Occipital lobe (tissue), 3 donors: ENCODE measurements at places on chromosomes 4 and X.

DNA sequence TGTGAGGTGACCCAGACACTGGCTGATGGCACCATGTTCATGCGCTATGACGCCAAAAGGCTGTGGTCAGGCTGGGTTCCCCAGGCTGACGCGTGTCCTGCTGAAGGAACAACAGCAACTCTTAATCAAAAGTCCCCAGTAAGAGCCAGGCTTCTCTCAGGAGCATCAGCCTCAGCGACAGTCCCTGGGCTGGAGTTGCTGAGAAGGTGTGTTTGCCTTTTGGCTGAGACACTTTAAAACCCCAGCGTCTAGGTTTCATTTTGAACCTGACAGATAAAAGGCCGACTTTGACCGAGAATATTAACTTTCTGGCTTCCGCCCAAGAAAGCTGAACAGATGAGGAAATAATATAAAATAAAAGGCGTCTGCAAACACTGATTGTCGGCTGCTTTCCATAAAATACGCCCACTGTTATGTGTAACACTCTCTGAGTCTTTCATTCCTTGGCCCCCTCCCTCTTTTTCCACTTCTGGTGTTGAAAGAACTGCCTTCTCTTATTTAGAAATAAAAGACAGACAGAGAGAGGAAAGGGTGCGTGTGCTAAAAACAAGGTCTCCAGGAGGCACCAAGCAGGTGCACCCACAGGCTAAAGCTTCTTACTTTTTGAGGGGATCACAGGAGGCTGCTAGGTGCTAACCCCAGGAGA, 373.6 kb downstream of the MID1IP1 start:
- DNase-seq: no peak

- DNase-seq: no peak
Measured at GRCh38 chr4:22941688-22942375, 249.1 kb downstream of the GBA3 start.

GRCh38 chr4:141647966-141648365, 11.6 kb downstream of the IL15 start:
- no peak for DNase-seq

GRCh38 chr4:4825431-4825830, 34.0 kb upstream of the MSX1 start:
- no peak for DNase-seq

- no peak for DNase-seq
Measured at GRCh38 chr4:85478576-85478975, 3.6 kb downstream of the ARHGAP24 start.

DNA sequence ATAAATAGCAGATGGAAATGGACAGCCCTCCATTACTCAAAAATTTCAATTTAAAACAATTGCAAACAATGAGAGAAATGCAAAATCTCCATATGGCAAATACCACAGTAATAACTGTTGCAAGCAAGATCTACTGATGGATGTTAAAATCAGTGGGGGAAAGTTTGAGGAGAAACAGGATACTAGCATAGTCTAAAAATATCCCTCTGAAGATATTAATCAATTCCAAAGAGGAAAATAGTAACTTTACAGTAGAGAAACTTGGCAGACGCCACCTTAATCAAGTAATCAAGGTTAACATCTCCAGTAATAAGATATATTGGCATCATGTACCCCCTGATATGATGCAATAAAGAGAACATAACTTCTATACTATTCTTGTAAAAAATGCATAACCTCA, 344.8 kb downstream of the ZNF674 start:
- no peak for DNase-seq

- no peak for DNase-seq
Measured at GRCh38 chrX:133530960-133531359, 115.7 kb upstream of the GPC4 start.

- DNase-seq: no peak
Measured at GRCh38 chr4:79164907-79165610, 160.8 kb downstream of the NAA11 start.

- DNase-seq: no peak
Measured at GRCh38 chr4:7210824-7211223, 18.5 kb downstream of the SORCS2 start.

- no peak for DNase-seq
Measured at GRCh38 chrX:114675365-114675764, 91.5 kb downstream of the HTR2C start.

DNA sequence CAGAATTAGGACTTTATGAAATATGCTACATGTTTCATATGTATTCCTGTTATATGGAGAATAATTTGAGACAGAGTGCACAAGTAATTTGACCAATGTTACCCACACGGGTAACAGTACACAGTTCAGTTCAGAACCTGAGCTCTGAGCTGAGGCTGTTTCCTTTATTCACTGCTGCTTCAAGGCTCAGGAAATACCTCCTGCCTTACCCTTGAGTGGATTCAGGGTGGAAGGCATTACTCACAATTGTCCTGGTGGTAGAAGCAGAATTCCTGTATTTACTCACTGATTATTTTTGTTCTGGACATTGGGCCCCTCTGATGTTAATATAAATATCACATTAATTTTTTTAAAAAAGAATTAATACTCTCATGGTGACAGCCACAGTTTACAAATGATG, 73.5 kb upstream of the CAMK2D start:
- DNase-seq: no peak

DNA sequence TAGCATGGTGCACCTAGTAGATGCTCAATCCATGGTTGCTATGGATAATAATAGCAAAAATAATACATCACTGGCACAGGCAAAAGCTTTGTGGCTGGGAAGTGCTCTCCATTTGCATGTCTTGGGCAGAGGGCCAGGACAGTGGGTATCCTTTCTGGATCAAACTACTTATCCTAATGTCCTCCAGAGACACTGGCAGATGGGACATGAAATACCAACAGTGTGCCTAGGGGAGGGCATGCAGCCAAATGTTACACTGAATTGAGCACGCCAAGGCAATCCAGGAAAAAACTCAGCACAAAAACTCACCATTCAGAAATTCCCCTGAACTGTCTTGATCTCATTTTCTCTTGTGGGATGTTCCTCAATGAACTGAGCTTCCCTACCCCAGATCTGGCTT, 98.6 kb upstream of the SCML1 start:
- no peak for DNase-seq

DNA sequence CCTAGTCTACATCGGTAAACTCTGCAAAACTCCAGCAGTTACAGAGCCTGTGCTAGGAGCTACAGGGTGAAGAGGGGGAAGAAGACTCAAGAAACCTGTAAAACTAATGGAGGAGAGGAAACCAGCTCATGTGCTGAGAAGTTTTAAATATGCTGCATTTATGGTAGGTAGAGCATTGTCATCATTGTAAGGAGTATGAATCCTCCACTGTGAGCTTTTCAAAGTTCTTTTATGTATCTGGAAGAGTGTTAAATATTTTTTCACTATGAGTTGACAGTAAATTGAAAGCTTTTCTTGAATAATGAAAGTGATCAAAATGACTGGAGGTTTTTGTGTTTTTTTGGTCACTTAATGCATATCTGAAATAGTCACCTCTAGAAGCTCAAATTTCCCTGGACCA, 46.2 kb downstream of the SEPTIN11 start:
- DNase-seq: no peak

DNA sequence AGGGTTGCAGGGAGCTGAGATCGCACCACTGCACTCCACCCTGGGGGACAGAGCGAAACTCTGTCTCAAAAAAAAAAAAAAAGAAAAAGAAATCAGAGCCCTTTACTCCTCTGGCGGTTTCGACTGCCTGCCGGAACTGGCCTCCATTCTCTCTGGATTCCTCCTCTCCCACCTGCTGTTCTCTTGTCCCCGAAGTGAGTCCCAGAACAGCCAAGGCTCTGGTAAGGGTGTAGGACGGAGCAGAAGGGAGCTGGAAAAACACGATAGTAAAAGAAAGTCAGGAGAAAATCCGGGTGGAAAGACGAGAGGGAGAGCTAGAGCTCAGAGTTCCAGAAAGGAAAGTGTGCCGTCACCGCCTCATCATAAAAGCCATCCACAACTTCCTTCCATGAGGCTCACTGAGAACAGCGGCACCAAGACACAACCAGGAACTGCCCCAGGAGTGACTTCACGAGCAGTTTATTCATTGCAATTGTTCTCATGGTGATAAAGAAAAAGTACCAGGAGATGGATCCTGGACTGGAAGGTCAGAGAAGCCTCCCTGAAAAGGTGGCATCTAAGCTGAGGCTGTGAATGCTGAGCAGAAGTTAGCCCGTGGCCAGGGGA, 12.3 kb downstream of the TLR3 start:
- DNase-seq: no peak

- DNase-seq: no peak
Measured at GRCh38 chrX:43002526-43003203, 224.7 kb upstream of the PPP1R2C start.

DNA sequence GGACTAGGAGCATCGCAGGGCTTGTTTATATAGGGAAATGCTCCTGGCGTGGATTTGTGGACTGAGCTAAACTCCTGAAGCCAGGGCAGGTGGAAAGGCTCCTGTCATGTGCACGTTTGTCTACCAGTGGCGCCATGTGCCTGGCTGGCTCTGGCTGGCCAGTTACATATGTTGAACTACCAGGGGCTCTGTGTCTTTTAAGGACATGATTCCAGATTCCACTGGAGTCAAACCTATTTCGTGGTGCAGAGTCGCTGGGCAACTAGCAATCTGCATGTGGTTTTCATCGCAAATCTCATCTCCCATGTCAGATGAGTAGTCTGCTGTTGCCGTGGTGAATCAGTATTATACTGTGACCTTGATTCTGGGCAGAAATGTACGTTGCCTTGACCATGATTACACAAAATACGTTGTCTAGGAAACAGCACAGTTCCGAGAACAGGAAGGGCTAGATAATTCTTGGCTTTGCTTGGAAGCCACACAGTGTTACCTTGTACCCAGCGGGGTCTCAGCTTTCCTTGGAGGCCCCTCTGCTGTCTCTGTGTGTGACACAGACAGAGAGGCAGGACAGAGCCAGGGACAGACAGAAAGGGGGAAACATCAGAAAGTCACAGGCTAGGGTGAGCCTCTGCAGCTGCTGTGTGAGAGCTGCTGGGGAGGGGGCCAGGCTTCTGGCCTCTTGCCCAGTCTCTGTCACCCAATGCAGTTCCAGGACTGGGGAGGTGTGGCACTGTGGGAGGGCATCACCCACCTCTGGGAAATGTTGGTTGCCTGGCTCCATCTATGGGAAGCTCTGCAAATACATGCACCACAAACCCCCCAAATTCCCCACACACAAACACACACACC, 19.2 kb downstream of the PNMA6E start:
- no peak for DNase-seq

GRCh38 chrX:14243823-14244222, 214.1 kb upstream of the GEMIN8 start:
- DNase-seq: no peak

GRCh38 chrX:21658746-21659145, 616 bp upstream of the KLHL34 start:
- no peak for DNase-seq

GRCh38 chr4:95288552-95288951, 260.2 kb downstream of the UNC5C start:
- no peak for DNase-seq

- no peak for DNase-seq
Measured at GRCh38 chrX:48083706-48084105, 12.3 kb upstream of the ZNF630 start.

DNA sequence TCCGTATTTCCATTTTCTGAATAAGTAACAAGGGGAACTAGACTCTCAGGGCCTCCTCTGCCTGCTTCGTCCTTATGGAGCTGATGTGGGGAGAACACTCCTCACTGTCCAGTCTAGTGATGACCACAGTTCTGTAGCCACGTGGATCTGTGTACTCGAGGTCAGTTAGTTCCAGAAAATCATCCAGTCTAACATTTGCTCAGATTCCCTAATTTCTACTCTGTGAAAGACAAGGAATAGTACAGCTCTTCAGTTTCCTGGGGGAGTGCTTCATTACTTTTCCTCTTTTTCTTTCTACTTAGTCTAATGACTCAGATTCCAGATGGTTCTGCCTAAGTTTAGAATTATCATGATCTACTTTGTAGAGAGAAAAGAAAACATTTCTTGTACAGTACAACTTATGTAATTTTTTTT, 82.6 kb downstream of the SORBS2 start:
- no peak for DNase-seq

GRCh38 chr4:98444371-98444770, 183.2 kb downstream of the RAP1GDS1 start:
- no peak for DNase-seq

GRCh38 chr4:19117022-19117421, 1095.5 kb upstream of the LCORL start:
- no peak for DNase-seq

GRCh38 chr4:88045021-88045420, 37.6 kb downstream of the PKD2 start:
- DNase-seq: no peak

DNA sequence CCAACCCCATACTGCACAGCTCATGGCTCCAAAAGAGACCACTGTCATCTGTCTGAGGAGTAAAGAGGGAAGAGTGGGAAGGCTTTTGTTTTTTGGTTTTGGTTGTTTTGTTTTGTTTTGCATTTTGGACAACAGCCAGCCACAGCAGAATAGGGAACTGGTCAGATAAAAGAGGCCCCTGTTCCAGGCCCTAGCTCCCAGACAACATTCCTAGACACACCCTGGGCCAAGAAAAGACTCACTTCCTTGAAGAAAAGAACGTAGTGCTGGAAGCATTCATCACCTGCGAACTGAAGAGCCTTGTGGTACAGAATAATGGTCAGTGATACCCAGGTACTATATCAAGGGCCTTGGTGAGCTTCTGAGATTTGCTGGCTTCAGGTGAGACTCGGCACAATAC, 619.4 kb upstream of the SPANXN1 start:
- no peak for DNase-seq

DNA sequence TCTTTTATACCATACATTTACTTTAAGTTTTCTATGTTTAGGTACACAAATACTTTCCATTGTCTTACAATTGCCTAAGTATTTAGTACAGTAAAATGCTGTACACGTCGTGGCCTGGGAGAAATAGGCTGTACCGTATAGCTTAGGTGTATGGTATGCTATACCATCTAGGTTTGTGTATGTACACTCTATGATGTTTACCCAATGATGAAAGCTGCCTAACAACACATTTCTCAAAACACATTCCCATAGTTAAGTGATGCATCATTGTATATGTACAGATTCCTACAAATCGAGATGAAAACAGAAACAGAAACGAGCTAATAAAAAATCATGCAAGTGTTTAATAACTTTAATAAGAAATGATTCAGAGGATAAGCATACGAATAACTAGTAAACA, 51.6 kb downstream of the SPANXA2 start:
- DNase-seq: no peak

- DNase-seq: no peak
Measured at GRCh38 chr4:55437356-55437796, 41.6 kb downstream of the TMEM165 start.

DNA sequence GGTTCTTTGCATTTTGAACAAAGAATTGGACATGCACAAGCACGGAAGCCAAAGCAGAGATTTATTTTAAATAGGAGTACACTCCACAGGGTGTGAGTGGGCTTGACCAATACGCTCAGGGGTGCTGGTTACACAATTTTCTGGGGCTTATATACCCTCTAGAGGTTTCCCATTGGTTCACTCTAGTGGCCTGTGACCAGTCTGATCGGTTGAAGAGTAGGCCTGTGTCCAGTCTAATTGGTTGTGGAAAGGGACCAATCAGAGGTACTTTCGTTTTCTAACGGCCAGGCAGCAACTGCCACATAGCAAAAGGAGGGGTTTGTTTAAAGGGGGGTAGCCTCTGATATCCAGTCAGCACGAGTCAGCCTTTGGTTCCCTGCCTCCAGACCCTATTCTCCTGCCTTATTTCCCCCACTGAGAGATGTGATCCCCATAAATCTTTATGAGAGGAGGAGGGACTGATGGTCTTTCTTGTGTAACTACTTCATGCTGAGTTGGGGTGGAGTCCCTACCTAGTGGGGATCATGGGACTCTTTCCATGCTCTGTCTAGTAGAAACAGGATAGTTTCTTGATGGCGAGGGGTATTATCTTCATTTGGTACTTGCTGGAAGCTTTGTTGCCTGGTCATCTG, 11.3 kb upstream of the AREG start:
- DNase-seq: no peak
